Activated gamma-delta T cell treated with anti-CD3 and anti-CD28 coated beads, Interleukin-2, amount 50 U/mL, for 16 hours (primary cell): ENCODE measurements at places on chromosomes 1 and 21.

DNA sequence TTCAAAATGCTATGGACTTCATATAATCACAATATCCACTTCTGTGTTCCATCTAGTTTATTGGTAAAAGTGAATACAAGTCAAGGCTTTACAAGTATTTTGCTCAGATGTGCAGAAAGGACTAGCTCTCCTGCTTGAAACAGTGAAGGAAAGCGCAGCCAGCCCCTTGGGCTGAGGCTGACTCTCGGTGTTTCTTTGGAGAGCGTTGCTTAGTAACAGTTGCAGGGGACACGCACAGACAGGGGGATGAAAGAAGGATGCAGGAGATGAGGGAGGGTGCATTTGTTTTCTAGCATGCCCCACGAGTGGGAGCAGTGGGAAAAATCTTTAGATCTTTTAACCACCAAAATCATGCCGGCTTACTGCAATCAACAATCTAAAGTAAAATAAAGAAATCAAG, 9.1 kb downstream of the PYCR2 start:
- DNase-seq, result no peak

DNA sequence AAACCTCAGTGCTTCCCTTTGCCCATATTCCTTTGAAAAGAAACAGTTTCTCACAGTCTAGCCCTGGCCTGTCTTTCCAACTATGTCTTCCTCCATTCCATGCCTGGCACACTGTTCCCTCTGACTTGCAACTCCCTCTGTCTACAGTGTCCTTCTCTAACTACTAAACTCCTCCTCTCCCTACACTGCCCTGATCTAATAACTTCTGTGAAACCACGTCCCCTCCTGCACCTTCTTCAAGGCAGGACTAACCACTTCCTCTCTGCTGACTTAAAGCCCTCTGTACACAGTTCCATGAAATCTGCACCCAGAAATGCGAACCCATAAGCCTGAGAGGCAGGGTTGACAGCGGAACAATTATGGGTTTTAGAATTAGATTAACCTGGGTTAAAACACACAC, 62.2 kb upstream of the ATP1B1 start:
- DNase-seq, result no peak

DNA sequence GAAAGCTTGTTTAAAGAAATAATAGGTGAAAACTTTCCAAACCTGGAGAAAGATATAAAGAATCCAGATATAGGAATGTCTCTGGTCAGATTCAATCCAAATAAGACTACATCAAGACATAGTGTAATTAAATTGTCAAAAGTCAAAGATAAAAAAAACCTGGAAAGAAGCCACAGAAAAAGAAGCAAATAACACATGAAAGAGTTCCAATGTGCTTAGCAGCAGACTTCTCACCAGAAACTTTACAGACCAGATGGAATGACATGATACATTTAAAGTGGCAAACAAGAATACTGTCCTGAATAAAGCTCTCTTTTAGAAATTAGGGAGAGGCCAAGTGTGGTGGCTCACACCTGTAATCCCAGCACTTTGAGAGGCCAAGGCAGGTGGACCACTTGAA, 1039.9 kb downstream of the KCNT2 start:
- DNase-seq, result no peak

- DNase-seq, result no peak
Measured at GRCh38 chr21:44889625-44890337, 16.3 kb upstream of the PTTG1IP start.

- no peak for DNase-seq
Measured at GRCh38 chr1:209585672-209586071, 2.2 kb downstream of the CAMK1G start.

DNA sequence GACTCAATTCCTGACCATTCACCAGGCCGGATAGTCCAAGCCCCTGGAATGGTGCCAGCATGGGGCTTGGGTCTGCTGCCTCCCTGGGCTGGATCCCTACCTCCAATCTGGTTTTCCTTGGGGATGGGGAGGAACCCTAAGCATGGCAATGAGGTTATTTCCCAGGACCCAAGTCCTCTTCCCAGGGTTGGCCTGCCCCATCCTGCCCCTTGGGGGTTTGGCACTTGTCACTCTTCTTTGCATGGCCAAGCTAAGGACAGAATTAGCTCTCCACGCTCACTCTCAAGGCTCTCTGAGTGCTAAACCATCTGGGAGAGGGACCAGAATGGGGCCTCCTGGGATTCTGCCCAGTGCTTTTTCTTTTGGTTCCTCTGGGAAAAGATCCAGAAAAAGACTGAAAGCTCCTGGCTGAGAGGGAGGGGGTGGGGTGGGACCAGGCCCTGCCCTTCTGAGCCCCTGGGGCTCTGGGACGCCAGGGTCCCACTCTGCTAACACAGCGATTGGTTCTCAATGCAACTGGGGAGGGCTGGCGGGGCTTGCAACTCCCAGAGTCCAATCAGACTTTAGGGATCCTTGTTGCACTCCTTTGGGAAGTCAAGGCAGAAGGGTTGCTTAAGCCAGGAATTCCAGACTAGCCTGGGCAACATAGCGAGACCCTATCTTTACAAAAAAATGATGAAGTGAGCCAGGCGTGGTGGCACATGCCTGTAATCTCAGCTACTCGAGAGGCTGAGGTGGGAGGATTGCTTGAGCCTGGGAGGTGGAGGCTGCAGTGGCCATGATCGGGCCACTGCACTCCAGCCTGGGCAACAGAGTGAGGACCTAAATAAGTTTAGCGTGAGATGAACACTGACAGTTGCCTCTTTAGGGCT, 52.7 kb downstream of the DHRS3 start:
- DNase-seq, result no peak
